ENCODE measurements at places on chromosomes 6 and 20.

- no peak for DNase-seq
Observed at GRCh38 chr20:10848810-10849370, 175.1 kb upstream of the JAG1 start.

DNA sequence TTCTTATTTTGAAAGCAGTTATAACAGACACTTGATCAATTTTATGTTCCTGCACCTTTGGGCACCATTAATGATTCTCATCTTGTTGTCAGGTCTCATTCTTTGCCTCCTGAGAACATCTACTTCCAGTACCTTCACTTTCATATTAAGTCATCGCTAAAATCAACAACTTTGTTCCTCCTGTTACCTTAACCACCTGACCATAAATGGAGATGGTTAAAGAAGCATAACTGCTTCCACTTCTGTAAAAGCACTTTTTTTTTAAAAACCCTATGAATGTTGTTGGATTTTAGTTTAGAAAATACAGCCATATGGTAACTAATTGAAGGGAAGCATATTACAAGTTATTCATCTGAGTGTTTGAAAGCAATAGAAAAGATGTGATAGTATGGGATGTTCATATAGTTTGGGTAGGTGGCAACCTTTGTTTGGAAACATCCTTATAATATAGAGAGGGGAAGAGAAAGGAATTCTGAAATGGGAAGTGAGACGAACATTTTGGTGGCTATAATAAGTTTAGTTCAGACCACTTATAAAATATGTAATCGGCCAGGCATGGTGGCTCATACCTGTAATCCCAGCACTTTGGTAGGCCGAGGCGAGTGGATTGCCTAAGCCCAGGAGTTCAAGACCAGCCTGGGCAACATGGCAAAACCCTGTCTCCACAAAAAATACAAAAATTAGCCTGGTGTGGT lies 53.9 kb downstream of the AFG1L start:
- DNase-seq = no peak

GRCh38 chr6:33313709-33314514 lies at the start of gene TAPBP:
Gene TAPBP, minus strand, starts transcription at chr6:33314078. Its CDS starts 37 bp downstream, at chr6:33314041.
- DNase-seq = peak; percentile 64

- DNase-seq = no peak
Observed at GRCh38 chr6:137086031-137086430, 41.3 kb upstream of the IL20RA start.

DNA sequence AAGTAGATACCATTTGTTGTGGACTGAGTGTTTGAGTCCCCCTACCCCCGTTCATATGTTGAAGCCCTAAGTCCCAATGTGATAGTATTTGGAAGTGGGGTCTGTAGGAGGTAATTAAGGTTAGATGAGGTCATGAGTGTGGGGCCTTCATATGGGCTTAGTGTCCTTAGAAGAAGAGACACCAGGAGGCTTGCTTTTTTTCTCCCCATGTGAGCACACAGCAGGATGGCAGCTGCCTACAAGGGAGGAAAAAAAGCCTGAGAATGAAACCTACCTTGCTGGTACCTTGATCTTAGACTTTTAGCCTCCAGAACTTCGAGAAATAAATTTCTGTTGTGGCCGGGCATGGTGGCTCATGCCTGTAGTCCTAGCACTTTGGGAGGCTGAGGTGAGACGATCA lies 67.9 kb upstream of the TULP4 start:
- DNase-seq = no peak

GRCh38 chr6:34315780-34316179 lies 67.0 kb upstream of the SMIM29 start:
- no peak for DNase-seq

GRCh38 chr20:40646813-40647212 lies 42.2 kb downstream of the MAFB start:
- no peak for DNase-seq

DNA sequence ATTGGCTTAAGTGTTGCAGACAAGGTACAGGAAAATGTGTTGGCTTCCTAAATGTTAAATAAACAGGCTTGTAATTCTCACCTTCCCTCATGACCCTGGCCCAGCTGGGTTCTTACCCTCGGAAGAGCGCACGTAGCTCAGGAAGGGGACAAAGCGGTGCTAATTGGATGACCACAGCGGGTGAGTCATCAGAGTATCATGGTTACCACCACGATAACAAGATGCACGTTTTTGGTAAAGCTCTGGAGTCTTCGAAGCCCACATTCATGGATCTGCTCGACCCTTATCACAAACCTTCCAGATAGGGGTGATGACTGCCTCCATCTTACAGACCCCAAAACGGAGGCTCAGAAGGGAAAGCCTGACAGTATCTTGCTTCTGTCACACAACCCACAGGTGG lies 32.8 kb downstream of the APCDD1L start:
- no peak for DNase-seq

DNA sequence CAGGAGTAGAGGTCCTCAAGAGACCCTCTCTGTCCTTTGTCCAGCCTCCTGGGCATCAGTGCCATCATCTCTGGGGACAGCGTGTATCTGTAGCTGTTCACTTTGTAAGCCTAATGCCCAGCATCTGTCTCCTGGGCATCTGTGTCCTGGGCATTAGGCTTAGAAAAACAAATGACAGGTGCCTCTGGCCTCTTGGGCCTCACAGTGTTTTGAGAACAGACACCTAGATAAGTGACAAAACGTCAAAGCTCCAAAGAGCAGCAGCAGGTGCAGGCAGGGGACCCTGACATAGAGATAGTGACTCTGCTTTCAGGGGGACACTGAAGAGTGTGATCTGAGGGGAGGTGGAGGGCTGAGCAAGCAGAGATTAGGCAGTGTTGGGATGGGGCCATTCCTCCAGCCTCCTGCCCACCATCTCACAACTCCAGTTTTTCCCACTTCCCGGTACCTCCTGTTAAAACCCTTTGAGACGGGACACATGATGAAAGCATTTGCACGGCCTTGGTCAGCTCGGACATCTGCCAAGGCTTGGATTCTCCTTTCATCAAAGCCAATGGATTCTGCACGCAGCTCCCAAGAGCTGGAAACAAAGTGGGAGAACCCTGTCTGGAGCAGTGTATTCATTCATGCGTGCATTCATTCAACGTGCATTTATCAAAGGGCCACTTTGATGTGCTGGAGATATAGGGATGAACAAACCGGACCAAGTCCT lies 55.5 kb upstream of the CD93 start:
- no peak for DNase-seq

GRCh38 chr20:62535964-62536363 lies 60.2 kb upstream of the GATA5 start:
- no peak for DNase-seq

GRCh38 chr20:58148891-58149290 lies 79.6 kb downstream of the ANKRD60 start:
- no peak for DNase-seq

- no peak for DNase-seq
Observed at GRCh38 chr6:109255946-109256640, 126.2 kb downstream of the CD164 start.

GRCh38 chr20:63956664-63957003 lies 418 bp upstream of the UCKL1 start:
- no peak for DNase-seq

- DNase-seq = no peak
Observed at GRCh38 chr20:45429618-45430017, 13.7 kb downstream of the PIGT start.

DNA sequence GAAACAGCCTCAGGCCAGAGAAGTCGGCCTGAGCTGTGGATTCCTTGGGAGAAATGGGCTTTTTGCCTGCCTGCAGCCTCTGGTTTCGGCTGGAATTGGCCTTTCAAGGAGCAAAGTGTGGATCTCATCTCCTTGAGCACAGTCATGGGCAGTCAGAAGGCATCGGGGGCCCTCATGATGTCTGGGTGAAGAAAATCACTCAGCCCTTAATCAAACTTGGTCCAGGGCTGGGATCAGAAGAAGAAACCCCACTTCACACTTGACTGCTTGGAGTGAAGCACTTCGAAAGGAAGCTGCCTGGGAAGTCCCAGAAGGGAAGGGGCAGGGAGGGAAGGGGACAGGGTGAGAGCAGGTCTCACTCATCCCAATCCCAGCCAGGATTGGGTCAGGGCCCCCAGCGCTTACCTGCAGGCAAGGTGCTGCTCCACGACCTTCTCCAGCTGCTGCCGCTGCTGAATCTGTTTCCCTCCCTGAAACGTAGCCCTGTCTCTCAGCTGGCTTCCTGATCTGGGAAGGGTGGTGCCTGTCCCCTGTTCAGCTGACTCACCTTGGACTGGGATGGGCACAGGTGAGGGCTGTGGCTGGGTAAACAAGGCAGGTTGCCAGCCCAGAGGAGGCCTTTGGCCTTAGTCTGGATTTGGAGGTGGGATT lies at the start of gene SDCBP2:
SDCBP2 (minus strand) TSS at position 460 of the 651 bp plus-strand sequence. CDS start 8,723 bp downstream, outside the sequence.
- no peak for DNase-seq

DNA sequence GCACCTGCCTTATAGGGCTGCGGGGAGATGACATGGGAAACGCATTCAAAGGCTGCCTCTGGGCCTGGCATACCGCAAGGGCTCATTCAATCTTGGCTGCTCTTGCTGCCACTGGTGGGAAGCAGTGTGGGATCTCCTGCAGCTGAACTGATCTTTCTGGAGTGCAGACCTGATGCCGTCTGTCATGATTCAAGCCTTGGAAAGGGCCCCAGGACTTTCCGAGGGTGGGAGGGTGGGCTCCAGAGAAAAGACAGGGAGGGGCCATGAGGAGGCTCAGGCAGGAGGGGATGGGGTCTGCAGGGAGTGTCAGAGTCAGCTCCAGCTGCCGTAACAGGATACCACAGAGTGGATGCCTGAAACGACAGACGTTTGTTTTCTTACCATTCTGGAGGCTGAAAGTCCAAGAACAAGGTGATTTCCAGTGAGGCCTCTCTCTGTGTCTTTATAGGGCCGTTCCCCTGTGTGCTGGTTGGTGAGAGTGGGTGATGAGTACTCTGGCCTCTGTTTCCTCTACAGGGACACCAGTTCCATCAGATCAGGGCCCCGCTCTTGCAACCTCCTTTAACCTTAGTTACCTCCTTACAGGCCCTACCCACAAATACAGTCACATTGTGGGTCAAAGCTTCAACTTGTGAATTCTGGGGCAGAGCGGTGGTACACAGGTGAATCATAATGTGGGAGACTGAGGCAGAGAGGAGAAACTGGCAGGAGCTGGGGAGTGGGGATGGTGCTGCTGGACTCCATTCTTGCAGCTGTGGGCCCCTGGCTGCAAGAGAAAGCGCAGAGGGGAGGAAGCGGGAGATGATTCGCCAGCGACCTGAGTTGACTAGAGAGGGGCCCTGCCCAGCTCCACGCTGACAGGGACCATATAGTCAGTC lies 148.4 kb downstream of the SYCP2 start:
- DNase-seq = no peak
